ENCODE measurements at places on chromosomes 2 and 18. TPM values are rescaled to one million over a fixed set of nuclear protein-coding genes. Genes with fewer than 3 reads are reported as not detected.

GRCh38 chr18:28177828-28178635, 1.1 kb upstream of the CDH2 start:
- no peaks in the 10 kb centered on the region for H3K27me3 ChIP-seq
- H3K36me3 ChIP-seq, result no peaks in the 10 kb centered on the region
- no peak overlapping the region for H3K4me3 ChIP-seq
- DNase-seq, result no peak

Gene TNFRSF11A
- 0.56 TPM for total RNA-seq

GRCh38 chr2:85791704-85792565, 38.1 kb downstream of the ATOH8 start:
- H3K4me1 ChIP-seq, result no peaks in the 10 kb centered on the region
- no peaks in the 10 kb centered on the region for H3K36me3 ChIP-seq
- DNase-seq, result no peak

Gene CREG2
- total RNA-seq, result not detected
